RKO (cell line): ENCODE measurements at places on chromosomes 2 and 18.
A peak's percentile ranks its signal among the peaks of the same experiment; 100 is the strongest.

DNA sequence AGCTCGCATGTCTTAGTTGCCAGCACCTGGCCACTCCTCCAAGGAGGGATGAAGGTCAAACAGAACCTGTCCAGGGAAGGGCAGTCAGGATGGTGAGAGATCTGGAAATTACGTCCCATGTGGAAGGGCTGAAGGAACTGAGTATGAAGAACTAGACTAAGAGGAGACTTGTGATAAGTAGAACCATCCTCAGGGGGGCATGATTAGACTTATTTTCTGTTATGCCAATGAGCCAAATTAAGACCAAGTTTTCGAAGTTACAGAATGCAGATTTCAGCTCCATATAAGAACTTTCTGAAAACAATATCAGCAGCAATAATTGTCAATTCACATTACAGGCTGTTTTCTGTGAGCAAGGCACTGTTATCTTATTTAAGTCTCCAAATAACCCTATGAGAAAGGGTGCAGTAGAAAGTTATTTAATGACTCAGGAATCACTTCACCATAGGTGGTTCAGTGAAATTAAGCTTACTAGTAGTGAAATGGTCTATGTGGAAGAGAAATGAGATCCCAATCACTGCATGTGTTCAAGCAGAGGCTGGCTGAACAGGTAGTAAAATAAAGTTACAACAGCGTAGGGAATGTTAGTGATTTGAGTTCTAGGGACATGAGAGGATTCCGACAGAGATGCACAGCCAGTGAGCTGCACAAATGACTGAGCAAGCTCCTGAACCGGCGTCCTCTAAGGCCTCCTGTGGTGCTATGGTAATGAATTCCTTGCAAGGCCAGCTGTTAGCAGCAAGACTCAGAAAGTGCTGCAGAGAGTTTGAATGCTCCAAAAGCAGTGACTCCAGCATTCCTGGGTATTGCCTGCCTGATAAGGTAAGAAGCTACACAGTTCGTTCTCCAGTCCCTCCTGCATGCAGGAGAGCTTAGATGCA lies 4.5 kb upstream of the DYM start:
- DNase-seq, result no peak

GRCh38 chr2:144170179-144170578 lies 349.7 kb downstream of the ZEB2 start:
- no peak for DNase-seq

DNA sequence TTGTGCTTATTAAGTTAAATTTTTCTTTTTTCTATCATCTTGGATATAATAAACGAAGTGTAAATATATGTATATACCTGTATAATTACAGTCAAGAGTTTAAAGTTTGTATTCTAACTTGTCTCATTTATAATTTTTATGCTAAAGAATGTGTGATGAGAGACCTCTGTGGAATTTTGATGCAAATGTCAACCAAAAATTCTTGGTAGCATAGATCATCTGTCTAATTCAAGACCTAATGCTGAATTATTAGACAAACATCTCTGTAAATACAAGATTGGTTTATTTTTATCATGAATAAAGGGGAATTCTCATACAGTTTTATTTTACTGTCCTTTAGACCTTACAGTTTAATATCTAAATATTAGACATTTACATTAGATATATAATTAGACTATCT lies 149.2 kb upstream of the VWC2L start:
- DNase-seq, result no peak

DNA sequence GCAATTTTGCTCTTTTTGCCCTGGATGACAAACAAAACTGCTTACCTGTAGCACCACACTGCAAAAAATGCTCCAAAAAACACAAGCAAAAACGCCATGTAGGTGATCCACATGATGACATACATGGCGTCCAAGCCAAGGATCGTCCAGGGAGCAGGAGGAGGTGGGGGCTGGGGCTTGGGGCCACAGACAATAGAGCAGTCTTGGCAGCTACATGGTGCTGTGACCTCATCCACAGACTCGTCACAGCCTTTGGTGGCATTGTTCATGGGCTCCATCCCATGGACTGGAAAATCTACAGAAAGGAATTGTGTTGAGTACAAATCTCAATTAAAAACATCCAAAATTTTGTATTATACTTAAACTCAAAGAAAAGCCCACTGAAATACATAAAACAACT lies 26.1 kb downstream of the NPC1 start:
- DNase-seq, result no peak

DNA sequence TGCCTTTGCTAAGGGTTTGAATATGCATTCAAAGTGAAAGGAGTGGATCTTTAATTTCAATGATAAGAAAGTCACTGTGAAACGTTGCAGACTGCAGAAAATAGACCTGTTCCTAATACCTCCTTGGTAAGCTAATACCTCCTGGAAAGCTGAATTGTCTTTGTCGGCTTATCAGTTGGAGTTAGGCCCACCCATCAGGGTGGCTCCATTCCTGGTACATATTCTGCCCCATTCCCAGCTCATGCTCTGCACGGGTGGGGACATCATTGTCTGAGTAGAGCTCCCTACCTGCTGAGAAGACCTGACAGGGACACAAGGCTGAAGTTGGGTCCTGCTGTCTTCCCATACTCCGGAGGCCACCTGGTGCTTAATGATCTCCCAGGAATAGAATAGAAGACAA lies 203.3 kb downstream of the EN1 start:
- no peak for DNase-seq

GRCh38 chr18:51017140-51017879 lies 12.7 kb upstream of the SMAD4 start:
- no peak for DNase-seq

DNA sequence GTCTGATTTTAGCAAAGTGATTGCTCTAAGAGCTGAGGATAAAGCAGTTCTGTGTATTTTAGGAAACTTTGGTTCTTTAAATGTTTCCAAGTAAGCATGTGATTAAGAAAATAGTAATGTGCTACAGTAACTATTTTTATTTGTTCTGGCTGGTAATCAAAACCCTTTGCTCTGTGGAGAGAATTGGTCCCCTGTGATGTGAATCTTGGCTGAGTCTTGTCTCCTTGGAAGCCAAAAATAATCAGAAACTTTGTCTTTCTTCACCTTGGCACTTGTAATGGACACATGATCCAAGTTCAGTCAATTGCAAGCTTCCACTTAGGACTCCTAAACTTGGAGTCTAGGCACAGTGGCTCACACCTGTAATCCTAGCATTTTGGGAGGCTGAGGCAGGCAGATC lies 422.7 kb upstream of the CDH20 start:
- no peak for DNase-seq

GRCh38 chr2:55063713-55064323 lies 13.6 kb upstream of the RTN4 start:
- DNase-seq, result no peak

- DNase-seq, result no peak
Observed at GRCh38 chr18:21632393-21632792, 20.3 kb downstream of the SNRPD1 start.

GRCh38 chr2:239695106-239695727 lies 294.4 kb upstream of the HDAC4 start:
- DNase-seq, result no peak

DNA sequence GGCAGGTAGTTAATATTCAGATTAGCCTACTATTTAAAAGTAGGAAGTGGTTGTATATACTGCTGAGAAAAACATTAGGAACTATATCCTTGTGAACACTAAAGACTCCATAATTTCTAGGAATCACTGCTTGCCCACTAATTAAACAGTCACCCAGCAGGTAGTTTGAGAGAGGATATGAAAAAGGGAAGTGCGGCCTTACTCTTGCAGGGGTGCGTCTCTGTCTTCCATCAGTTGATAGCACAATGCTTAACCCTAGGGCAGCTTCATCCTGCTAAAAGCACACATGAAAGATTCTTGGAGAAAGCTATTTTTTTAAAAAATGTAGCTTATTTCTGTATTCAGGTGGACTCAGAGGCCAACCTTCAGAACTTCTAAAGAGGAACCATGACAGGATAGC lies 53.1 kb upstream of the ATP5MC3 start:
- no peak for DNase-seq

DNA sequence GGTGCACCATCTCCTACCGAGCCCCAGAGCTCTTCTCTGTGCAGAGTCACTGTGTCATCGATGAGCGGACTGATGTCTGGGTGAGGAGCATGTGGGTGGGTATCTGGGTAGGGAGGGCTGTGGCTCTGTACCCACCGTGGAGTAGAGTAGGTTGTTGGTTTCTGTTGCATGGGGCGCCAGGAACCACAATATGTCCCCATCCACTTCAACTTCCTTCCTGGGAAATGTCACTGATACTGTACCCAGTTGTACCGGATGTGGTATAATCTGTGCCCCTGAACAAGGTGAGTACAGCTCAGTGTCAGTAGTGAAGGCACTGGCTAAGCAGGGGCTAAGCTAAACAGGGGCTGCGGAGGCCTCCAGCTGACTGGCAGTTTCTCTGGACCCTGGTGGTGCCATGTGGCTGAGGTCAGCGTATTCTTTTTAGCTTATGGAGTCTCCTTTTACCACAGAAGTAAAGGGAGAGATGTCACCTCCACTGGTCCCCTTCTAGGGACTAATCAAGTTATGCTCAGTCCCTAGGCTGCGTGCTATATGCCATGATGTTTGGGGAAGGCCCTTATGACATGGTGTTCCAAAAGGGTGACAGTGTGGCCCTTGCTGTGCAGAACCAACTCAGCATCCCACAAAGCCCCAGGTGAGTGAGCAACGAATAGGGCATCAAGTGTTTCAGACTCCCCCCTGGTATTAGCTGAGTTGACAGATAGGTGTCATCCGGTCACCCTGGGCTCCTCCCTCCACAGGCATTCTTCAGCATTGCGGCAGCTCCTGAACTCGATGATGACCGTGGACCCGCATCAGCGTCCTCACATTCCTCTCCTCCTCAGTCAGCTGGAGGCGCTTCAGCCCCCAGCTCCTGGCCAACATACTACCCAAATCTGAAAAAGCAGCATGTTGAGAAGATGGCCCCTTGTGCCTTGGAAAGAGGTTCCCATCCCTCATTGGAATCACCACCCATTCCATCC lies 2.7 kb downstream of the STK16 start:
- no peak for DNase-seq

GRCh38 chr2:36507408-36507812 lies 90.6 kb downstream of the FEZ2 start:
- DNase-seq, result peak; percentile 61

DNA sequence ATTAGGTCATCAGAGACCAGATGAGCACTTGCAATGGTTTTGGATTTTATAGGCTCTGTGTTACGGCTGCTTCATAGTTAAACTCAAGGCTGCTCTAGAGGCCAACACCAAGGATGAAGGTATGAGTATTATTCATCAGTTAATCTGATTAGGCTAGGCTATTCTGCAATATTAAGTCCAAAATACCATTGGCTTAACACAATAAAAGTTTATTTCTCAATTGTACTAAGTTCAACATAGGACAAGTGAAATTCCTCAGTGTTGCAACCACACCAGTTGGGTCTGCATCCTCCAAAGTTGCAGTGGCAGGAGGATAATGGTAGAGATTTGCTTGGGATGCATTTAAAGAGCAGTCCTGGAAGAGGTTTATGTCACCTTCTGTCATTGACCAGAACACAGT lies 538.3 kb upstream of the CDH2 start:
- DNase-seq, result no peak

- no peak for DNase-seq
Observed at GRCh38 chr2:83689402-83689801, 769.7 kb downstream of the SUCLG1 start.

- DNase-seq, result no peak
Observed at GRCh38 chr18:58800582-58800981, 64.1 kb upstream of the ZNF532 start.

DNA sequence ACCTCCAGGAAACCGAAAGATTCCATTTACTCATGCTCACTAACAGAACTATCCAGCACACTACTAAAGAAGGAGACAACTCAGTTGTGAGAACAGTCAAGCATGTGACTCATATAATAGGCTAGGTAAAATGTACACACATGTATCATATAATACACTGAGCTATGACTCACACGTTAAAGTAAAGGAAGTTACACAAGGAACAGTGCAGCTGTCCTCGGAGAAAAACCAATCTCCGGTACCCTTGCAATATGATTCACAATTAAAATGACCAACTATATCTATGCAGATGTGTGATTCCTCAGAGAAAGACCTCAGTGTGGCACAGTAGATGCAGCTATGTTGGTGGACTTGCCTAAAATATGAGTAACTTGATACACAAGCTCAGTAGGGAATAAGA lies 76.5 kb downstream of the STRN start:
- DNase-seq, result peak; percentile 100

DNA sequence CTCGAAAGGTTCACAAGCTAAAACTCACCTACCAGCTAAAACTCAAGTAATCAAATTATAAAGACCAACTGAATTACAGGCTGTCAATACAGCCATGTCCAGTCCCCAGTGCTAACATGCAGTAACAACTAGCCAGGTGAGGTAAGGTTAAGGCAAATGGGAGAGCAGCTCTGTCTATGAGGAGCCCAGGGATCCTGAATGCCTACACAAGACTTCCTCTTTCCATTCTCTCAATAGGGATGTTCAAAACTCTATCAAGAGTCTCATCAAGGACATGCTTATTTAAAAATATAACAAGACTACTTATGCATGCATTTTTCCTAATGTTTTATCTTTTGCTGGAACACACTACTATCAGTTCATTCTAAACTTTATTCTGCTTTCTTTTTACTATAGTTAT lies 20.4 kb downstream of the REV1 start:
- no peak for DNase-seq

DNA sequence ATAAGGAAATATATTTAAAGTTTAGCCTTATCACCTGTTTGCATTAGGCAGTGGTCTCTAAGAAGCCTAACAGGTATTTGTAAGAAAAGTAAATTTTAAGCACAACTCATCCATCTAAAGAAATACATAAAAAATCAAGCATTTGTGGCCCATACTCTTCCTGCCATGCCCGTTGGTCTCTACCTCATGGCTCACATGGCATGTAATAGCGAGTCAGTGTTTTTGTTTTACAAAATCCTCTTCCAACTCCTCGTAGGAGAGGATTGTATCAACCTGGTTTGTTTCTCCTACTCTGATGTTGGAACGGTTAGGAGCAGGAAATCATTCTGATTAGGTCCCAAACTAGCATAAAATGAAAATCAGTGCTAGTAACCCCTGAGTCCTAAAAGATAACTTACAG lies 91.8 kb downstream of the FMNL2 start:
- DNase-seq, result peak; percentile 22

GRCh38 chr2:52311862-52312261 lies 1279.9 kb upstream of the NRXN1 start:
- DNase-seq, result no peak

DNA sequence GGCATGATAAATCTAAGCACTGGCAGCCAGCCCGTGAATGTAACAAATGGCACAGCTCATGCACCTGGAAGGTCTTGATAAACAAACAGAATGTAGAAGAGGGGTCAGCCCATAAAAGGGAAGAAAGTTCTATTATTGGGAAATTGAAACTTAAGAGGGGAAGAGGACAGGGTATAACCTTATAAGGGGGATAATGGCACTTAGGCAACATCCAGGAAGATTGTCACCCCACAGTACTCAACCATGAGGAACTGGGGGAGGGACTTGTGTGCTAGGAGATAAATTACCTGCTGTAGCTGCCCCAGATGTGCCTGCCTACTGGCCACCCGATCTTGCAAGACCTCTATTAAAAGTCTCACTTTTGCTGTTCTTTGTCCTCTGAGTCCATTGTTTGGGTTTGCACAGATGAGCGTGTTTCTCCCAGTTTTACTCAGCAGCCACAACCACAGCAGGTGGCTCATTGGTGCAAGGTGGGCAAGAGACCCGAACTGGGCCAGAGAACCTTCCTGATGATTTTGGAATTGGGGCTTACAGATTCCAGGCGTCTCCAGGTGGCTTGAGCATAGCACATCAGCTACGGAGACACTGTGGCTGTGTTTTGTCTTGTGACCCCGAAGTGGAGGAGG lies 79.0 kb upstream of the TAF1B start:
- no peak for DNase-seq
